Caudate nucleus (tissue), 63 donors: ENCODE measurements at places on chromosomes 5 and 9.

DNA sequence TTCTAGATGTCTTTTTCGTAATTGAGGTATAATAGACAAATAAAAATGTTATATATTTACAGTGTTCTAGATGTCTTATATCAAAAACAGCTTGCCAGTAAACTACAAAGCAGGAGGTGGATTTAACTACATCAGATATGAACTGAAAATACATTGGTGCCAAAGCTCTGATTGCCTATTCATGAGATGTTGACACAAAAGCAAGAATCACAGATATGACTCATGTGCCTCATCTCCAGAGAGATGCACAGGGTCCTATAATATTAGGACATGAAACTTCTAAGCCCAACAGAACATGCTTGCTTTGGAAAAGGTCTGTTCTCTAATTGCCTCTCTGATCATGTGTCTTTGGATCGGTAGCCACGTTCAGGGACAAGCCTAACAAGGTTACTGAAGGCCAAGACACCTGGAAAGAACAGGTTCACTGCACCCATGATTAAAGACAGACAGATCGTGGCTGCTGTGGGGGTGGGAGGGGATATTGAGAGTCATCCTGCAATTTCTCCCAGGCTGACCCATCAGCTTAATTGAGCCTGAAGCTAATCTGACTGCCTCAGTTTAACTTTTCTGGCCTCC is 16.8 kb downstream of the ABCA1 start:
- DNase-seq = no peak

DNA sequence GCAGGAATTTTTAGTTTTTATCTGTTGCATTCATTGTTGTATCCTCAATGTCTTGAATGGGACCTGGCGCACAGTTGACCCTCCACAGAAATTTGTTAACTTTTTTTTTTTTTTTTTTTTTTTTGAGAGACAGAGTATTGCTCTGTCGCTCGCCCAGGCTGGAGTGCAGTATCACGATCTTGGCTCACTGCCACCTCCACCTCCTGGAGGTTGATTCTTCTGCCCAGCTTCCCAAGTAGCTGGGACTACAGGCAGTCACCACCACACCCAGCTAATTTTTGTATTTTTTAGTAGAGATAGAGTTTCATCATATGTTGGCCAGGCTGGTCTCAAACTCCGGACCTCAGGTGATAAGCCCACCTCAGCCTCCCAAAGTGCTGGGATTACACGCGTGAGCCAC is 205.9 kb downstream of the ROR2 start:
- no peak for DNase-seq

DNA sequence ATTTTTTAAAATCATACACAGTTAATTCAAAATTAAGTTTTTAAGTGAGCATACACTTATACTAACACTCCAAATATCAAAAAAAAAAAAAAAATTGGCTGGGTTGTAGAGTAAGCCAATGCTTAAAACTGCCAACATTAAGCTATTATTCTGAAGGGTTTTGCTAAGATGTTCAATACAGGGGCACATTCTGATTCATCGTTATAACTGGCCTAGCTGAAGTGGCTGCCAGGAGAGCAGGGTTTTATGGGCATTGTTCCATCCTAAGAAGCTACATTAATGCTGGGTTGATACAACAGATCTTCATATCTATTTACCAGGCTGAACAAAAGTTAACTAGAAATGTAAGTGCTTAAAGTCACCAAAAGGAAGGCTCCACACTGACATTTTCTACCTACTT is 13.4 kb downstream of the ELAVL2 start:
- DNase-seq = no peak

DNA sequence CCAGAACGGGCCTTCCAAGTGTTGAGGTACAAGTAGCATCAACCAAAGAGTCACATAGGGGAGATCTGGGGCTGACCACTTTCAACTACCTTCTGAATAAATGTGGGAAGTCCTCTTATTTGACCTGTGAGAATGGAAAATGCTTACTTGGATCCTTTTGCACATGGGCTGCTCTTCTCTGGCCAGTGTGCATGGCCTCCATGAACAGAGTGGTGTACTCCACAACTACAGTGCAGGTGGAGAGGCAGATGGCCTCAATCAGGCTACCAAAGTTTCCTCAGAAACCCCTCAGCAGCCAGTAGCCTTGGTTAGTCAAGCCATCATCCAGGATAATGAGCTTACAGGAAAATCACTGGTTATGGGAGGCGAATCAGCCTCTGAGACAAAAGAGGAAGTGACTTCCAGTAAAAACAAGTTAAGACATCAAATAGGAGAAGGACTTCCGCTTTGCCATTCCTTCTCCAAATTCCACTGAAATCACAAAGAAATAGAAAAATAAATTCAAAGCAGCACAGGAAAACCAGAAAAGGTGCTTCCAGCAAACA is 18.3 kb upstream of the FCHO2 start:
- no peak for DNase-seq

- DNase-seq = no peak
Measured at GRCh38 chr9:127444921-127445850, 6.0 kb downstream of the RPL12 start.

DNA sequence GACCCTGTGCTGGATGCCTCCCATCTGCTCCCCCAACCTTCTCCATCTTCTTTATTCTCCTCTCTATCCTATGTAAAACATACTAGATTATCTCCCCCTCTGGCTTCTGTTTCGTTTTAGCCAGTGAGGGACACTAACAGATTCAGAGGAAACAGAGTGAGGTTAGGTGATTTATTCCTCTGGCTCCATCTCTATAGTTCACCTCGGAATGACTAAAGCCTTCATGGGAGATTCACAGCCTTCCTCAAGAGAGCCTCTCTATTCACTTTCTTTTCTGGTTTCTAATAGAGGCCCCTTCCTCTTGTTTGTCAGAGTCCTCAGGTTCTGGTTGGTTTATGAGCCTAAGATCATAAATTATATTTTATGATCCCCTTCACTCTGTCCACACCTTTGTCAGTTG is 633.1 kb upstream of the TYRP1 start:
- DNase-seq = no peak

DNA sequence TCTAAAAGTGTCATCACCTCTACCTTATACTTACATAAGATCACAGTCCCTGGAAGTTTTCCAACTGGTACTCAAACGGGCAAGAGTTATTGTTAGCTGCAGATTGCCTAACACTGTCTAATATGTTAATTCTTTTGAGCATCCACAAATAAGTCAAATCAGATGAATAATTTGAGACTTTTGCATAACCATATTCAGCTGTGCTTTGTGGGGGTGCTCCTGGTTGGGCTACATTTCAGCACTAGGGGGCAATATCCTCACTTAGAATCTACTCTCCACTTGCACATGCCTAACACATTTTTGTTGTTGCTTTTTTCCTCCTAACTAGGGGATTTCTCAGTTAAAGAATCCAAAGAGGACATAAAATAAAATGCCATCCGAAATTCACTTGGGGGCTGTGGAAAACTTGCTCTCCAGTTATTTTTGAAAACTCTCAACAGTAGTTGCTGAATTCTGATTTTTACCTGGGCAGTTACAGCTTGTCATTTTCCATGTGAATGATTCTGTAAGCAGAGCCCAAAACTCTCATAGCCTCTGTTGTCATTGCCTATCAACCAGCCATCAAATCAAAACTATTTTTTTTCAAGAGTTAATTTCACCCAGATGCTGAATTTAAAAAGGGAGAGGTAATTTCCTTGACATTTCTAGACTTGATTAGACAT is 71.5 kb downstream of the TRIM36 start:
- DNase-seq = peak; percentile 5

GRCh38 chr5:92222449-92222848 is 839.3 kb upstream of the ARRDC3 start:
- DNase-seq = no peak

DNA sequence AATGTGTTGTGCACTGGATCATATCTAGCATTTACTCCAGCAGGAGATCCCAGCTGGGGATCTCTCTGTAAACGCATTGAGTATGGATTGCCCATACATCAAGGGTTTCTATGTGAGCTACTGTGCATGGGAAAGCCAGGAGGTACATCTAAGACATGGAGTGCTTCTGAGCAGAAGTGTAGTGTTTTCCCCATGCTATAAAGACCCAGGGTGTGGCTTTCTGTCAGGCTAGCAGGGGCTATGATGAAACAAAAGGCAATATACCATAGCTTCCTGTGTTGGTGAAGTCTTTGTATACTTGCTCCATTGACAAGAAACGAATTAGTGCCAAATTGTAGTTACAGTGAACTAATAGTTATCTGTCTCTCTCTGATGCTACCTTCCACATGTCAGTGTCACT is 329.3 kb upstream of the TLE4 start:
- DNase-seq = no peak

DNA sequence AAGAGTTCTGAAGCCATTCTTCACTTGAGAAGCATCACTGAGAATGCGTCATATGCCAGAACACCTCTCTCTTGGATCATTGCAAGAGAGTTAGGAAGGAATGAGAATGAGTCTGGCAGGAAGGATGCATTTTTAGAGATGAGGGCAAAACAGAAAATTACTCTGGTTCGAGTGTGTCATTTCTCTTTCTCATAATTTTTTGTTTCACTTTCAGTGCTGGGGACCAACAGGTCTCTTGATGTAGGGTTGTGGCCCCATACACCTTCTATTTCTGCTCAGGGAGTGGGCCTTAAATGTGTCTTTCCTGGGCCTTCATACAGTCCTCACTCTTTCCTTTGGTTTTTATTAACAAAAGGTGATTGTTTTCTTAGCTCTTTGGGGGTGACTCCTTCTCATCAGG is 302.4 kb downstream of the NR3C1 start:
- DNase-seq = no peak

- DNase-seq = no peak
Measured at GRCh38 chr5:157913575-157913974, 54.6 kb upstream of the CLINT1 start.

GRCh38 chr9:117413346-117414219 is 1.3 kb downstream of the ASTN2 start:
- DNase-seq = no peak
